ENCODE measurements at places on chromosomes 12 and 14.

DNA sequence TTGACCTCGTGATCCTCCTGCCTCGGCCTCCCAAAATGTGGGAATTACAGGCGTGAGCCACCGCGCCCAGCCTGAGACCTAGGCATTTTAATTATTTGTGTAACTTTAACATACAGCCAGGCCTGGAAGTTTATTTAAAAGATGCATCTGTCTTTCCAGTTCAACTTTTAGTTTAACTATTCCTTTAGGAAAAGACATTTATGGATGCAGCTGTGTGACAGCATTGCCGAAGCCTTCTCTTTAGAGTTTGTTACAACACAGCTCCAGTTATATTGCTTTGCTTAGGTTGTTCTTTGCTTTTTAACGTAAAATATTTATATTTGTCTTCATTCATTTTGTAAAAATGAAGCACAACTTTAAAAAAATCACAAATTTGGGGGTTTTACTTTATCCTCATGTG, 67.0 kb downstream of the DIP2B start:
- no peak for DNase-seq

DNA sequence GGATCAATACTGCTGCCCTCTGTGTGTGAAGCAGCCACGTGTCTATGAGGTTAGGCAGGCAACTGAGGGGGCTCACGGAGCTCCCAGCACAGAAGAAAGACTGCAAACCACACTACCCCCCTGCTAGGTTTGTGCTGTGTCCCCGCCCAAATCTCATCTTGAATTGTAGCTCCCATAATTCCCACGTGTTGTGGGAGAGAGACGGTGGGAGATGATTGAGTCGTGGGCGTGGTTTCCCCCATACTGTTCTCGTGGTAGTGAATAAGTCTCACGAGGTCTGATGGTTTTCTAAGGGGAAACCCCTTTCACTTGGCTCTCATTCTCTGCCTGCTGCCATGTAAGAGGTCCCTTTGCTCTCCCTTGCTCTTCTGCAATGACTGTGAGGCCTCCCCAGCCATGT, 68.6 kb downstream of the ACTN1 start:
- no peak for DNase-seq

GRCh38 chr14:47346849-47347248, 328.6 kb downstream of the MDGA2 start:
- no peak for DNase-seq

- peak; percentile 84 for DNase-seq
These were observed 20.9 kb upstream of the ANO2 start for GRCh38 chr12:5965950-5966383.

GRCh38 chr14:51776102-51776894, 84.1 kb upstream of the GNG2 start:
- DNase-seq, result peak; percentile 82

- DNase-seq, result peak; percentile 29
These were observed 6.1 kb upstream of the FAIM2 start for GRCh38 chr12:49909826-49910225.

DNA sequence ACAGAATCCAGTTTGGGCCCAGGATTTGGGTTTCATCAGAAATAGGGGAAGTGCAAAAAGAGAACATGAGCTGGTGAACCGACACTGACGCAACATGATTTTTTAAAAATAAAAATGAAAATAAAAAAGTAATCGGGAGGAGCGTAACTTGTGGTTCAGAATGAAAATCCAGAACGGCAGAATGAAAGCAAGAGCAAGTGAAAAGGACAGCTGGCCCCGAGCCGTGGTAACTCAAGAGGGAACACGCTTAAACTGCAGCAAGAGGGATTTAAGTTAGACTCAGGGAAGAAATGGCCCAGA, 1.6 kb downstream of the SLC6A12 start:
- no peak for DNase-seq

GRCh38 chr12:26229910-26230309, 34.5 kb downstream of the SSPN start:
- no peak for DNase-seq

DNA sequence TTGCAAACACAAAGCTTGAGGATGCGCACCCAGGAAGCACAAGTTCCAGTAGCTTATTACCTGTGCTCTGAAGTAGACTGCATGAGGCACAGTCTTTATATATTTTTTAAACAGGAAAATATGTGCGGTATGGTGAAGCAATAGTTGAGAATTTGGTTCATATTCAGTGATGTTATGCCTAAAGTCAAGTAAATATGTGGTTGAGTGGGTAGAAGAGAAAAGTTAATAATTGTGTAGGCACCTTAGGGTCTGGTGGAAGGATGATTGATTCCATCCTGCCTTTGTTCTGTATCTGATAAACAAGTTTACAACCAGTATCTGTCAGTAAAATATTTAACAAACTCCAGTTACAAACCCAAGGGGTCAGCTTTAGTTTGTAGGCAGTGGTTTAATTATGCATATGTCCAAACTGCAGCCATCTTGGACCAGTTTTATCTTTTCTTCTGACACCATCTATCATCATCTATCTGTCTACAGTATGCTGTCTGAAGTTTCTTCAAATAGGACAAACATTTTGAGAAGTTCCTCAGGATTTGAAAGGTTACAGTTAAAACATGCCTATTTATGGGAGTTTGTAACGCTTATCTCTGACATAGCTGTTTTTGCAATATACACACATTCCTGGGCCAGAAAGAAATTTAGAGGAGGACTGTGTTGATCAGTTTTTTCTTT, 10.8 kb downstream of the SINHCAF start:
- DNase-seq, result no peak

DNA sequence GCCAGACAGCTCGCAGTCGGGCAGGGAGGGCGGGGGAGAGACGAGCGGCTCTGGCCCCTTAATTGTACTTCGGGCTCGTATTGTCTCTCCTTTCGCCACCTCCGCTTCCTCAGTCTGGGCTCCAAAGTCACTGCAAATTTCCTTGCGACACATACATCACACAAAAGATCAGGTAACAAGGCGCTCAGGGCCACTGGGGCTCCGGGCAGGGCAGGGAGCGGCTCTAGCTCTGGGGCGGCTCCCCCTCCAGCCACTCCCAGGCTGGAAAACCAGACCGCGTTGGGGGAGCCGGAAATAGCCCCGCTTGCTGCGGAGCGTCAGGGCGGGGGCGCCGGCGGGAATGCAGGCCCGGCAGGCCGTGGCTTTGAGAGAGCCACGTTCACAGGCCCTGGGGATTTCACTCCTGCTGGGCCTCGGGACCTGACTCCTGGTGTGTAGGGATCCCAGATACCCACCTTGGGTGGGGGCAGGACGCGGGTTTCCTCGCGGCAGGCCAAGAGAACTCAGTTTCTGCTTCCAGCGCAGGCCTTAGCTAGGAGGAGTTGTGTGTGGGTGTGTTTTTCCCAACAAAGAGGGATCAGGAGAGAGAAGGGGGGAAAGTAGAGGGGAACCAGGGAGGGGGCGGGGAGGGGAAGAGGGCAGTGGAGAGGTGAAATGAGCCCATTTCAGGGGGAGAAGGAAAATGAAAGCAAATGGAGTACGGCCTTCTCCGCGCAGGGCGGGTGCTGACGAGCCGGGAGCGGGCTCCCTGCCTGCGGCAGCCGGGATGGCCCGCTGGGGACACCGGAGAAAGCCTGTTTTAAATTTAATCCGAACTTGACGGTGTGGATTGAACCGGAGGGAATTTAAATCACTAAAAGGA, 4.4 kb upstream of the HOXC9 start:
- no peak for DNase-seq

DNA sequence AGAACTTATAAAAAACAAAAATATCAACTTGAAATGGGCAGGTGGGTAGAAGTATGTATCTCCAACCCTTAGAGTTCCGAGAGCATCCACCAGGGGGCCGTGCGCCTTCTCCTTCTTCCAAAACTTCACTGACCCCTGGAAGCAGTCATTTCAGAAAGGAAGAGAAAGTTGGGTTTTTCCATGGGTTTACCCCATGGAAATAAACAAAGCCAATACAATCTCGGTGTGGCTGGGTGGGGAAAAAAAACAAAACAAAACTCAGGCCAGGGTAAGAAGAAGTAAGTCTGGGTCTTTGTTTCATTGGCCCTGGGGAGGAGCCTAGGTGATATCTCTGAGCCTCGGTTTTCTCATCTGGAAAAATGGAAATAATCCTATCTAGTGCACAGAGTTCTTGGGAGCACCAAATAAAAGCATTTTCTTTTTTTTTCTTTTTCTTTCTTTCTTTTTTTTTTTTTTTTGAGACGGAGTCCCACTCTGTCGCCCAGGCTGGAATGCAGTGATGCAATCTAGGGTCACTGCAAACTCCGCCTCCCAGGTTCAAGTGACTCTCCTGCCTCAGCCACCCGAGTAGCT, 33.6 kb upstream of the HNF1A start:
- peak; percentile 61 for DNase-seq

DNA sequence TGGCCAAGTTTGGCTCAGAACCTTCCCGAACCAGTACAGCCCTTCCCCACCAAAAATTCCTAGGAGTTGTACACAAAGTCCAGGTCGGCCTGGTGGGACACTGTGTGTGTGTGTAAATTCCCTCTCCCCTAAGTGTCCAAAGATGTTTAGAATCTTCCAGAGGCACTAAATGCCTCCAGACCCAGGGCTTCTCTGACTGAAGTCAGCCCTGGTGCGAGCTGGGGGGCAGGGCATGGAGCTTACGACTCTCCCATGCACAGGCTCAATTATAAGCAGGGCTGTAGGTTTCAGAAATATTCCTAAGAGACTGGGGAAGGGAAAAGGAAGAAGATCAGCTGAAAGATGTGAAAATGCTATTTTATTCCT, 106.9 kb upstream of the ATF7IP start:
- DNase-seq, result no peak

- peak; percentile 77 for DNase-seq
These were observed 1.4 kb upstream of the CCDC85C start for GRCh38 chr14:99605299-99605961.

GRCh38 chr12:8687846-8688601, 9.8 kb upstream of the RIMKLB start:
- DNase-seq, result peak; percentile 85

GRCh38 chr14:81273961-81274575, 53.3 kb upstream of the GTF2A1 start:
- no peak for DNase-seq

- no peak for DNase-seq
These were observed 12.4 kb downstream of the RMST start for GRCh38 chr12:97474987-97475386.

- DNase-seq, result no peak
These were observed 132.7 kb downstream of the PAPOLA start for GRCh38 chr14:96634896-96635295.

DNA sequence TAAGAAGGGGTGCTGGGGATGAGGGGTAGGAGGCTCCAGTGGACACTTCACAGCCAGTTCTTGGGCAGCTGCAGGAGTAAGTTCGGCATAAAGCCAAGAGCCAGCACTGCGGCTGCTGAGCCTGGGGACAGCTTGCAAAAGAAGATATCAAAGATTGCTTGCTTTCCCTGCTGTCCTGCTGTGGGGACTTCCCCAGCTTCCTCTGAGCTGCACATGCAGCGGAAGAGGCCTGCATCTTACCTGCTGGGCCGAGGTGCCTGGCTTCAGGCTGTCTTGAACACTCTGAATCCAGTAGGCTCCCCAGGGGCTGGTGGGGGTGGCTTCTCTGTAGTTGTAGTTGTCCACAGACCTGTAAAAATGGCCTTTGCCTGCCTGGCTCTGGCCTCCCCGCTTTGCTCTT, 1.3 kb downstream of the CHGA start:
- no peak for DNase-seq

- no peak for DNase-seq
These were observed 173.0 kb downstream of the SEC23A start for GRCh38 chr14:38930022-38930421.

- DNase-seq, result no peak
These were observed 4.2 kb downstream of the HSPB8 start for GRCh38 chr12:119182701-119183493.

GRCh38 chr14:69891422-69891821, 12.2 kb downstream of the SMOC1 start:
- no peak for DNase-seq

- DNase-seq, result peak; percentile 8
These were observed 38.3 kb upstream of the LTA4H start for GRCh38 chr12:96073346-96074330.

DNA sequence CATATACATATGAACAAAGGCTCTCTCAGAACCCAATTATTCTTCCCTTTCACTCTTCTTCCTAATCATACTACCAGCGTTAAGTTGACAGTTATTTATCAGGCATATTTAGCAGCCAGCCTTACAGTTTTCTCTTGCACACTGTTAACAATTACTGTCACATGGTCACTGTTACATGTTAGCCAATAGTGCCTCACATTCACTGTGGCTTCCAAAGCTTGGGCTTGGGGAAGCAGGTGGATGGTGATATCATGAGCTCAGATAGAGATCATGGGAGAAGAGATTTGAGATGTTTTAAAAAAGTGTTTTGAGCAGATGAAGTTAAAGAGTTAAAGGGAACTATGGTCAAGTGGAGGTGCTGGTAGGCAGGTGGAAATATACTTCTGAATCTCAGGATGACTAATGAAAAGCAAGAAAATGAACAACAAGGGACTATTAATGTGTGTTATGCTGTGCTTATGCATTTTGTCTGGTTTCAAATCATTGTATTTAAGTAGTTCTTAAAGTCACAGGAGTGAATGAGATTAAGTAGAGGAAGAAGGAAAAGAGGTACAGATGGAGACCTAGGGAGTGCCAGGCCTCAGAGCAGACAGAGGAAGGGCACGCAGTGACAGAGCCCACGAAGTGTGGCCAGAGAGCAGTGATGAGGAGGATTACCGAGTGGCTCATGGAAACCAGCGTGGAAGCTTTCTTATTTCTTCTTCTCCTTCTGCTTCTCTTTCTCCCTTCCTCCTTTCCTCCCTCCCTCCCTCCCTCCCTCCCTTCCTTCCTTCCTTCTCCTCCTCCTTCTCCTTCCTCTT, 39.6 kb downstream of the BICD1 start:
- DNase-seq, result no peak

GRCh38 chr12:106080791-106081170, 58.0 kb downstream of the NUAK1 start:
- peak; percentile 54 for DNase-seq

GRCh38 chr14:104473244-104473565, 106.4 kb upstream of the C14orf180 start:
- DNase-seq, result no peak

DNA sequence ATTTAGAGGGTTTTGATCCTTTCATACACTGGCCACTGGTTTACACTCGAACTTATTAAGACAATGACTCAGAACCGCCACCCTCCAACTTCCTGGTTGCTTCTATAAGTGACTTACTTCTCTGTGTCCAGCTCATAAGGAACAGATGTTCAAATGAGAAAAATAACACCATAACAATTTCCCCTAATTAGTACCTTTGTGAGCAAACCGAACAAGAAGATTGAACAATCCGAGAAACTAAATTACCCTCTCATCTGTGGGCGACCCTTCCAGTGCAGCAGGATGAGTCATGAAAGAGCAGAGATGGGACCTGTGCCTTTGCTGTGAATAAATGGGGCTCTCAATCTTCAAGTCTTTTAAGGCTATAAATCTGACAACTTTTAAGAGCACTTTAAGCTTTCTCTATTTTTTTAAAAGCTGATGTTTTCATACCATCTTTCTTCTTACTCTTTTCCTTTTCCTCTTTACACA, 146.8 kb upstream of the RASSF8 start:
- DNase-seq, result no peak

Measured in adipocyte (in vitro differentiated cells).